ENCODE measurements at places on chromosomes 7 and 10.

DNA sequence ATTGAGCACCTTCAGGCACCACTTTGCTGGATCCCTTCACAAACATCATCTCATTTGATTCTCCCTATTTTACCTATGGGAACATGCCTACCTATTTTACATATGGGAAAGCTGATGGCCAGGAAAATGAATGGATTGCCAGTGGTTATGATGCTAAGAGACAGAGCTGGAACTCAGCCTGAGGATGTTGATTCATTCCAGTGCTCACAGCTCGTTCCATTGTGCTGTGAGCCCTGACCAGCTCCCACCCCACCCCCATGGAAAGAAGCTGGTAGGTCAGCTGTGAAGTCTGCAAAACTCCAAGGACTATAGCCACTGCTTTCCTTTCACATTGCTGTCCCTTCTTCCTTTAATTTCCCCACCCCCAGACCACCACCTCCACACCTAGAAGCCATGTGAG lies 9.6 kb downstream of the UBTD1 start:
- DNase-seq, result no peak

GRCh38 chr7:151679071-151679708 lies 159.5 kb upstream of the RHEB start:
- no peak for DNase-seq

- DNase-seq, result no peak
Observed at GRCh38 chr7:148919859-148920258, 35.8 kb upstream of the EZH2 start.

- DNase-seq, result no peak
Observed at GRCh38 chr10:122852261-122852660, 6.6 kb upstream of the CUZD1 start.

- no peak for DNase-seq
Observed at GRCh38 chr10:57654856-57655255, 612.8 kb downstream of the IPMK start.

DNA sequence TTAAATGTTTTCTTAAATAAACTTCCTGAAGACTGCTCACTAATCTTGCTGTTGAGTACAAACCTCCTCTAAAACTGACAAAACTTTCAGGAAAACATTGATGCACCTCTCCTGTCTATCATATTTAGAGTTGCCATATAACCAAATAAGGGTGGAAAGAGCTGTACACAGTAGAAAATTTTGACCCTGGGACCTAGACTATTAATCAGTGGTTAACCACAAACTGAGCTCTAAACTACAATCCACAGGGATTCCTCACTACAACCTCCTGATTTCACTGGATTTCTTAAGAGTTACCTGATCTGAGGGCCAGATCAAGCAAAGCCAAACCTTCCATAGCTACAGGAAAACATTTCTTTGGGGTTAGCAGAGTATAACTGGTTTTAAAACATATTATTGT lies 39.9 kb upstream of the WNT16 start:
- DNase-seq, result no peak

GRCh38 chr7:105230486-105230885 lies 158.2 kb downstream of the SRPK2 start:
- DNase-seq, result no peak

GRCh38 chr7:144390481-144390880 lies 13.0 kb downstream of the NOBOX start:
- no peak for DNase-seq
